Stimulated activated CD8-positive, alpha-beta memory T cell treated with anti-CD3 and anti-CD28 coated beads, Interleukin-7, amount 100 ng/mL, for 24 hours (primary cell): ENCODE measurements at places on chromosomes 1 and 21.
A peak's percentile ranks its signal among the peaks of the same experiment; 100 is the strongest.

- DNase-seq = no peak
Measured at GRCh38 chr1:101992821-101993575, 3.7 kb downstream of the OLFM3 start.

DNA sequence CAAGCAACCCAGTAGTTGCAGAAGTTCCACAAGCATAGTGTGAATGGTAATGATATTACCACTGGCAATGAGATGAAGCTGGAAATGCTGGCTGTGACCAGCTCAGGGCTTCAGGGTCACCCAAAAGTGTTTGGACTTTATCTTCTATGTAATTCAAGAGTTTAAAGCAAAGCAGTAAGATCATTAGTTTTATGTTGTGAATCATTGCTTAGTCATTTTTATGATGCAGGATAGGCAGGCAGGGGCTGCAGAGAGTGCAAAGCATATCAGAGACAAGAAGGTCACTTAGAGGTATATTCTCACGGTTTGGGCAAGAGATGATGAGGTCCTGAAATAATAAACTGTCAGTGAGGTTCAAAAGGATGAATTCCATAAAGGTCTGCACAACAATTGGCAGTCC, 147.4 kb downstream of the OLFM3 start:
- no peak for DNase-seq

DNA sequence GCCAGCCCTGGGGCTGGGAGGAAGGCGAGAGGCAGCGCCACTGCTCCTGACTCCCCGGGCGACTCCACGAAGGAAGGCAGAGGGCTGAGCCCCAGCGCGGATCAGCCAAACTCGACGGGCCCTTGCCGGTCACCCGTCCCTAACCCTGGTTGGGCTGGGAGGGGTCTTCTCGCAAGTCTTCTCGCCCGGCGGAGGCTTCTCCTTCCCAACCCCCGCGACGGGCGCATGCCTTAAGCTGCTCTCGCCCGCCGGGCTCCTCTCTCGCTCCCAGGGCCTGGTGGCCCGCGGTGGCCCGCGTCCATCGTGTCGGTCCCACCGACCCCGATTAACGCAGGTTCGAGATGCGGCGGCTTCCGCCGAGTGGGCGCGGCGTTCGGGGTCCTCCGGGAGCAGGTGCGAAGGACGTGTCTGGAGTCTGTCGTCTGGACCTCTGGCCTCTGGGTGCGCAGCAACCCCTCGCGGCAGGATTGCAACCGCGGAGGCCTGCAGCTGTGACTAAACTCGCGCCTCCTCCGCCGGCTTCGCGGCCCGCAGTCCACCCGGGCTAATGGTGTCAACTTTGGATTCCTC, 29.0 kb upstream of the PPM1J start:
- DNase-seq = no peak

GRCh38 chr1:27216466-27216865, 18.0 kb upstream of the WDTC1 start:
- DNase-seq = no peak

GRCh38 chr1:45629035-45629434, 5.2 kb upstream of the CCDC17 start:
- DNase-seq = no peak

DNA sequence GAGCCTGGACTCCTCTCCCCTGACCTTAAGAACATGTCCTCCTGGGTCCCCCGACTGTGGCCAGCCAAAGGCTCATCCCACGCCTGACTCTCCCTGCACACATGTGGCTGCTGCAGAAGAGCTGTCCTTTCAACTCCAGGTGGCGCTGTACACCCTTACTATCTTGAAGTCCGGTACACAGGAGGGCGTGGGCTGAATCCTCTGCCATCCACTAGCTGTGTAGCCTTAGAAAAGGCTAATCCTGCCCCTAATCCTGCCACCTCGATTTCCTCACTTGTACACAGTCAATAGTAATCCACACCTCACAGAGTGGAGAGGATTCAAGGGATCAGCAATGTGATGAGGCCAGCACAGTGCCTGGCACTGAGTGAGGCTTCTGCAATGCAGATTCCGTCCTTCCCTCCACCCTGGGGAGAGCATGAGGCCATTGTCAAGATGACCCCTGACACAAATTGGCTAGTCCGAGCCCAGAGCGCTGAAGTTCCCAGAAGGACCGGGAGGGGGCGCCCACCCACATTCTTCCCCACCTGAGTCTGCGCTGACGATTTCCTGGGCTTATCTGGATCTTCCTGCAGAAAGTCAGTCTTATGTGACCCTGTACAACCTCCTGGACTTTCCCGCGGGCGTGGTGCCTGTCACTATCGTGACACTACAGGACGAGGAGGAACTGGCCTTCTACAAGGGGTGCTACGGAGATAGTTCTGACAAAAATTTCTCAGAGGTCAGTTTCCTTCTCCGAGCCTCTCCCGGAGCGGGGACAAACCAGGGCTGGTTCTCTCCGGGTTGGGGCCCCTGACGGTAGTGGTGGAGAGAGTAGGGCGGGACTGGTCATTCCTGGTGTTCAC, 47.1 kb upstream of the DMBX1 start:
- peak; percentile 57 for DNase-seq

DNA sequence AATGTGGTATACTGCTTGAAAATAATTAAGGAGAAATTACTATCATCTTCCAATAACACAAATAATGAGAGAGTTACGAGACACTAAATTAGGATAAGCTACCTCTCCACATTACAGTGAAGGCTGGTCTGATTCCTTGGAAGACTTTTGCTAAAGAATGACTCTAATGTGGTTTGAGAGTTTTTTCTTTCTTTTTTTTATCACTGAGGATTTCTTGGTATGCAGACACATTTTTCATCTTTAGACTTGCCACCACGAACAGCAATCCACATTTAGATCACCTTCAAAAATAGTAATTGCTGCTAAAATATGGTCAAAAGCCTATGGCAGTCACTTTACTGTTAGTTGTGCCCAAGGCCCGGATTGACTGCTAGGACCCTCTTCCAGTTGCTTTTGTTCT, 16.6 kb upstream of the TMEM35B start:
- no peak for DNase-seq

DNA sequence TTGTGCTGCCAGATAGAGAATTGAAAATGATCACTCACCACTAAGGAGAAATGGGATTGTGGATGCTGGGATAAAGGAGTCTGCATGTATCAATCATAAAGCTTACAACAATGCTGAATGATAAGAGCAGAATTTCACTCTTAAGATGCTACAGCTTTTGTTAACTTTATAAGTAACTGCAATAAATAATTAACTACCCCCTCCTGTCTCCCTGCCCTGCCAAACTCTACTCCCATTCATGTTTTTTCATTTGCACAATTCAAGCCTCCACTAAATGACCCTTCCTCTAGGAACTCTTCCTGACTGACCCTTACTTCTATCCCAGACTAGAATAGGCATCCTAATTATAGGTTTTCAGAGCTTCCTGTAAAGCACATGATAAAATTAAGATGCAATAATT, 14.9 kb downstream of the MTF1 start:
- DNase-seq = no peak

DNA sequence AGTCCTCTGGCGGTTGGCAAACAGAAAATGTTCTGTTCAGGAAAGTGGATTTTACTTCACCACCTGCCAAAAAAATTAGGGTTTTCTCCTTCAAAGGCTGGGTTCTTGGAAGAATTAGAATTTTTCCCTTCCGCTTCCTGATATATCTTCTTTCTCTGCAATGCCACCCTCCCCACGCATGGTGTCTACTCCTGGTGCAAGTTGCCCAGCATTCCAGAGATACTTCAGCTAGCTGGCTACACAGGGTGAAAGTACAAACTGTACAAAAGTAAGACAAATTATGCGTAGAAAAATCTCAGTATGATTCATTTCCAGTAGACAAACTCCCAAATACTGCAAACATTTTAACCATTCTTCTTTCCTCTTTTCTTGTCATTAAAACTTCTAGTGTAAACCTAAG, 430.1 kb upstream of the ESRRG start:
- no peak for DNase-seq
